ENCODE measurements at places on chromosomes 2 and 18.

DNA sequence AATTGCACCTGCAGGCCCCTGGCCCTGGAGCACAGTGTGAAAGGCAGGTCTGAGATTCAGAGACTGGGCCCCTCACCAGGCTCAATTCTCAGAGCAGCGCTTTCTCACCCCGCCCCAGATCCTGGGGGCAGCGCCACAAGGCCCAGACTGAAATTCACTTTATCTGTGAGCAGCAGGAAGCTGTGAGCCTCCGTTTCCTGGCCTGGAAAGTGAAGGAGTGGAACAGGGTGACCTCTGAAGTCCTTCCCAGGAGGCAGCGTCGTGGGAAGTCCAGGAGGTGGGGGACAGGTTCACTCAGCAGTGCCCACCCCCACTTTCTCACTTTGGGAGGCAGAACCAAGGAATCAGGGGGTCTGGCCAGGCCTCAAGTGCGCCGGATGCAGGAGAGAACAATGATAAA, 235.4 kb downstream of the NDUFA10 start:
- no peak for DNase-seq

- DNase-seq: no peak
Measured at GRCh38 chr2:156057647-156058046, 274.9 kb downstream of the NR4A2 start.

GRCh38 chr2:28084564-28084963, 194.0 kb downstream of the BABAM2 start:
- no peak for DNase-seq

DNA sequence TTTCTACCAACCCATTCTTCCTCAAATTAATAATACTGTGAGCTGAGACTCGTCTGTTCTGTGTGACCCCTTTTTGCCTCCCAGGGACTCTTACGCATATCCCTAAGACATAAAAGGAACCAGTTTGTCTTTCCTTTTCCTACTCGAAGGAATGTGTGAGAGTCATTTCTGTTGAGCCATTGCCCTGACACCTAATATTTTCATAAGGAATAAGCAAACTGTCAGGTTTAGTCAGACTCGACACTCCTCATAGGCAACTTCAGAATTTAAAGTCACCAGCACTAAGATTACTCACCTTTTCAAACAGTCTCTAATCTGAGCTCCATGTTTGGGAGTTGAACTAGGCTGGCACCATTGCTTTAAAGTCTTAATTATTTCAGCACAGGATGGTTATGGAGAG, 305.5 kb downstream of the IKZF2 start:
- no peak for DNase-seq

DNA sequence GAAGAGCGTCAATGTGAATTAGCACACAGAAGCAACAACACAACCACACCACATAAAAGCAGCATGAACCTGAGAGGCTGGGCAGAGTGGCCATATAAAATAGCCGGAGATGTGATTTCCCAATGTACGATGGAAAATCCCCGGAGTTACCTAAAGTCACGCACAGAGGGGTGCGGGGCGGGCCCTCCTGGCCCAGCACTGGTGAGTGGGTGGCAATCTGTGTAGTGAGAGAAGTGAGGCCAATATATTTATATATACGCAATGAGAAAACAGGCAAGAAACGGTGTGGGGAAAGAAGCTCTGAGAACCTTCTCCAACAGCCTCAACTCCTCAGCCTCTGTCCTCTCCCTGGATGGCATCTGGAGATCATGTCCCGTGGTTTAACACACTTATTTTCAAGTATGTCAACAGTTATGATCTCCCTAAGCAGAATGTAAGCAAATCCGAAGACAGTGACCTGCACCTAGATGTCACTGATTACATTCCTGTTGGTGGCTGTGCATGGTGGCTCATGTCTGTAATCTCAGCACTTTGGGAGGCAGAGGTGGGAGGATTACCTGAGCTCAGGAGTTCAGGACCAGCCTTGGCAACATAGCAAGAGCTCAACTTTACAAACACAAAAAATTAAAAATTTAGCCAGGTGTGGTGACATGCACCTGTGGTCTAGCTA, 41.6 kb downstream of the CRACDL start:
- DNase-seq: no peak

DNA sequence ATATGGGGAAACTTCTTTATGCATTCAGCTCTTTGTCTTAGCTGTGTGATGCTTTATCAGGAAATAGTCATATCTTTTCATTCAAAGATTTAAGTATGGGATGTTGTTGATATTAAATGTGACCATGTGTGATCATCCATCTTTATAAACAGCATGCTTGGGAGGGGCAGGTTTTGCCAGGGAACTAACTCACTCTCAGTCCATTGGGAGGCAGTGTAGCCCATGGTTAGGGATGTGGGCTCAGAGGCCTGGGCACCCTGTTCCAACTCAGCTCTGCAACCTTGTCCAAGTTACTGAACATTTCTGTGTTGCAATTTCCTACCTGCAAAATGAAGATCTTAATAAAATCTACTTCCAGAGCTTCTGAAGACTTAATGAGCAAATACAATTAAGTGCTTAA, 92.0 kb upstream of the BCL2L11 start:
- DNase-seq: no peak

DNA sequence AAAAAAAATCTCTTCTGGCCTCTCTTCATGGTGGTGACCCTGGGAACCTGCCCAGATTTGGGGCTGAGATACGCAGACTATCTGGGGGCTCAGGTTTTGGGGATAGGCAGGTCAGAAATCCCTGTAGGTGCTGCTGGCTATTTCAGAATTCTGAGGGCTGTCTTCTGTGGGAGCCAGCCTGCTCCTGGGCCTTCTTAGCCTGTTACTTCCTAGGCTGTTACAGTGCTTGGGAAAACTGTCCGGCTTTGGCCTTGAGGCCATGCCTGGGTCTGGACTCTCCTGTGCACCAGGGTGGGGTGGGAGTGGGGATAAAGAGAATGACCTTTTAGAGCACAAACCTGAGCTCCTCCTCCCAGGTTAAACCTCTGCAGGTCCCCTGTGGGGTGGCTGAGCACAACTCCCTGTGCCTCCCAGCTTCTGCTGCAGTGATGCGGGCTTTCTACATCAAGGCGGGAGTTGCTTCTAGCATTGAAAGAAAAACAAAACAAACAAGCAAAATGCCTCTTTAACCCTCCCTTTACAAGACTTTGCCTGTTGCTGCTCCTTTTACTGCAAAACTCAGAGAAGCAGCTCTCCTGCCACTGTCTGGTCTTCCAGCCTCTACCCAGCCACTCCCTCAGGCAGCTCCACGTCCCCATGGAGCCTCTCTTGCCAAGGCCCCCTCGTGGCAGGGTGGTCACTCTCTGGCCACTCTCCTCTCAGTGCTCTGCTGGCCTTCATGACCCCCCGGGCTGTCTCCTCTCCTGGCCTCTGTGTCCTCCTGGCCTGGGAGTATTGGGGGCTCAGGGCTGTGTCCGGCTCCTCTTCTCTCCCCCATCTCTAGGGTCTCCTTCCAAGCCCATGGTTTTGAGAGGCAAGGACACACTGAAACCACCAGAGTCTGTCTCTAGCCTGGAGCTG, 293.0 kb upstream of the HS6ST1 start:
- DNase-seq: no peak

DNA sequence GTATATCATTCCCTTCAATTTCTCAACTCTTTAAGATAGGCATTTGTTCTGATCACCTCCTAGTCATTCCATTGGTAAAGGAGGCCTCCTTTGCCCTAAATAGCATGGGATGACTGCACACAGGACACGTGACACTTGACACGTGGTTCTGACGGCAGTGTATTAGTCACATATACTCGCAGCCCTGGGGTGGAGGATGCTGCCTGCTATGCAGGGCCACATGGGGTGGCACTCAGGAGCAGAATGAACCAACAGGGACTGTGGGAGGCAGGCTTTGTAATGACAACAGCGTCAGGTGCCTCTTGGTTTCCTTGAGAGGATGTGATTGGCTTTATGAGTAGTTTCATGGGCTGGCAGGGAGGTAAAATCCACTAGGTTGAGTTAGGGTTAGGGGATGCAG, 9.3 kb upstream of the KCNS3 start:
- no peak for DNase-seq

All from NCI-H526 treated with DMSO at 0.1 percent for 48 hours (cell line).